WTC11 (cell line): ENCODE measurements at places on chromosomes 5 and 9.

- DNase-seq: no peak
These were observed 684 bp downstream of the TOR1B start for GRCh38 chr9:129803676-129804060.

- no peak for DNase-seq
These were observed 15.5 kb upstream of the FAF2 start for GRCh38 chr5:176432707-176433106.

GRCh38 chr5:169099801-169100734, 200.9 kb downstream of the SLIT3 start:
- DNase-seq: no peak

DNA sequence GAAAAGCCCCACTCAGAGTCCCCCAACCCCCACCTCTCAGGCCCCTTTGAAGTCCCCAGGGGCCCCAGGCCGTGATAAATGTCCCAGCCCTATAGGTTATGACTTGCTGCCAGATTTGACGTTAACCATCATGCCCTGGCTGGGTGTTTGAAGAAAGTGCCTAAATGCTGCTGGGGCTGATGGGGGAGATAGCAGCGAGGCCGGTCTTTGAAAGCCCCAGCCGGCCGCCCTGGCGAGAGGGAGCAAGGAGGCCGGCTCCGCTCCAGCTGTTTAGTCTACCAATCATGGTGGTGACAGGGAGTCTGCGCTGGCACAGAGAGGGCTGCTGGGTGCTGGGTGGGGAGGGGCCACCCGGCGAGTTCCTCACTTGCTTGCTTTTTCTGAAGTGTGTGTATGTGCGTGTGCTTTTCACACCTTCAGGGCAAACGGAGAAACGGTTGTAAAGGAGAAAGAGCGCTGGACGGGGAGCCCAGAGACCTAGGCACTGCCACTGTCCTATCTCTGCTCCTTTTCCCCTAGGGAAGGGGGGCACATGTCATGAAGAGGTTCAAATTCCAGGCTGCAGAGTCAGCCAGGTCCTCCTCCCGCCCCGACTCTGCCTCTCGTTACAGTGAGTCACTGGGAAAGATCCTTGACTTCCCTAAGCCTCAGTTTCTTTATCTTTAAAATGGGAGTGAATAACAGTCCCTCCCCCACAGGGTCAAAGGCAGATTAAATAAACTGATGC, 126.1 kb upstream of the HAND1 start:
- peak; percentile 26 for DNase-seq

- DNase-seq: no peak
These were observed 155.9 kb upstream of the COL5A1 start for GRCh38 chr9:134485653-134486052.

GRCh38 chr5:123092223-123092593, 3.2 kb downstream of the PRDM6 start:
- no peak for DNase-seq

GRCh38 chr5:72817076-72817481, 618 bp downstream of the TNPO1 start:
- no peak for DNase-seq

DNA sequence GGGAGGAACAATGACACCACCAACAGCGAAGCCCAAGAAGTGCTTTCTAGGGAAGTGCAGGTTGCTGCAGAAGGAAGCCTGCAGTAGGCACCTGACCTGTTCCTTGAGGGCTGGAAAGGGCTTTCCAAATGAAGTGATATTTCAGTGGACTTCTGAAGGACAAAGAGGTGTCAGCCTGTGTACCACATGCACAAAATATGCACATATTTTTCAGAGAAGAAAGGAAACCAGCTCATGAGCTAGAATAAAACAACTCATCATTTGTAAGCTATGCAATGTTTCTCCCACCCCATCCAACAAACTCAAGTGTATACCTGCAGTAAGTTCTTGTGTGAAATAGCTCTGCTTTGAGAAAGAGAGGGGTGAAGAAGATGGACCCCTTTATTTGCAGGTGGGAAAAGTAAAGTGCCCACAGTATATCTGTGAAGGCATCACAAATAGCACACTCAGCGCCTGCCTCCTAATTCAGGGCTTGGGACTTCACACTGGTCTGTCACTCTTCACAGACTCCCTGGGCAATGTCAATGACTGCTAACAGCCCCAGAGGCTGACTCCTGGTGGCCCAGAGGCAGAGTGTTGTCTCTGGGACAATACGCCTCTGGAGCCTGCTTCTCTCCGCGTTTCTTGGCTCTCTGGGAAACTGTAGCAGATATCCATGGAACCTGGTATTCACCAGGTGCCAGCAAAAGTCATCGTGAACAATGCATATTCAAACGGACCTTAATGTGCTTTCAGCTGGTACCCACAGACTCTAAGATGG, 198.1 kb upstream of the EFNA5 start:
- DNase-seq: no peak

DNA sequence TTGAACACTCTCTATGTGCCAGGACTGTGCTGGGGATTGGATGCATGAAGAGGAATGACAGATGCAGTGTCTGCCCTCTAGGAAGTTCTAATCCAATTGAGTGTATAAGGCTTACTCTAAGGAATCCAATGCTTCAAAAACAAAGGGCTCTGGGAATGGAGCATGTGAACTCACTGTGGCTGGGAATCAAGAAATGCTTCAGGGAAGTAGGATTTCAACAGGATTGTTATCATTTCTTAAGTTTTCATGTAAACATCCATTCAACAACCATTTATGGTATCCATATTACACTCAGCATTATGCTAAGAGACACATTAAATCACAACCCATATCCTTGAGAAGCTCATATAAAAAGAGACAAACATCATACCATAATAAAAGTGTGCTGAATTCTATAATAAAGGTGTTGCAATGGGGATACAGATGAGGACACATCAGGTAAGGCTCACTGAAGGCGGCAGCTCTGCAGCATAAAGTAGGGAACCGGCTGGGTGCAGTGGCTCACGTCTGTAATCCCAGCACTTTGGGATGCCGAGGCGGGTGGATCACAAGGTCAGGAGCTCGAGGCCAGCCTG, 11.3 kb downstream of the SIL1 start:
- no peak for DNase-seq

- DNase-seq: no peak
These were observed 268.8 kb upstream of the ANKRD55 start for GRCh38 chr5:56501781-56502557.

GRCh38 chr5:41508696-41509398, 1.6 kb downstream of the PLCXD3 start:
- DNase-seq: no peak
